Dorsolateral prefrontal cortex (tissue), 122 donors: ENCODE measurements at places on chromosomes 2 and 18. TPM values are rescaled to one million over a fixed set of nuclear protein-coding genes. Genes with fewer than 3 reads are reported as not detected.

DNA sequence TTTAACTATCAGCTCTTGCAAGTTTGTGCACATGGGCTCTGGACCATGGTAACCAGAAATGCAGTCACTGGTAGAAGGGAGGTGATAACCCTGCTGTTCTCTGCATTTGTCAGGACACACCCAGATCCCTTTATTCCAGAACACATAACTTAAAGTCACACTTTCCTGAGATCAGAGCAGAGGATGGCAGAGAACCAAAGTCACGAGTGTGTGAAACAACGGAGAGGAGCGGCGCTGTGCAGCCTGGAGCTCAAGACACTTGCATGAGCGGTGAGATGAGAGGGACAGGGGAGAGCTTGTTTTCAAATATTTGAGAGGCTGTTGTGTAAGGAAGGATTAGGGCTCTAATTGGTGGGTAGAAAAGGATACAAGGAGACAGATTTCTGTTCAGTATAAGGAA lies 43.3 kb upstream of the AAK1 start:
- DNase-seq, result no peak

DNA sequence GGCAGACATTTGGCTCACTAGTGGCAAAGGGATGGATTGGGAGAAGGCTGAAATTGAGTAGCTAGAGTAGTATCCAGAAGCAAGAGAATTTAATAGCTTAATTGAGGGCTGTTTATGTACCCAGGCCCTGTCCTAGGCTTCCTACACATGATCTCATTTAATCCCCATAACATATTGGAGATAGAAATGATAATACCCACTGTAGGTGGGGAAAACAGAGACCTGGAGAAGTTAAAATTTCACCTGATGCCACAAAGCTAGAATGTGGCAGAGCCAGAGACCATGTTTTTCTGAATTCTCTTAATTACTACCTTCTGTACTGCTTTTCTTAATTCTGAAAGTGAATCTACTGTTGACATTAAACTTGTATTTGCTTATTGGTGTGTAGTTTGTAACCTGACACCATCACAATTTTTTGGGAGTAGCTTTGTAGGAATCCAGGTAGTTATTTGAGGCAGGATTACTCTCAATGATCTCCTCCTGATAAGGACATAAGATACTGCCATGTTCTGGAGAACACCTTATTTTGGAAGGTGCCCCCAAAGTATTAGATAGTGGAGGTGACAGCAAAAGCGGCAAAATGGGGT lies 42.2 kb downstream of the RAB10 start:
- no peak for DNase-seq

DNA sequence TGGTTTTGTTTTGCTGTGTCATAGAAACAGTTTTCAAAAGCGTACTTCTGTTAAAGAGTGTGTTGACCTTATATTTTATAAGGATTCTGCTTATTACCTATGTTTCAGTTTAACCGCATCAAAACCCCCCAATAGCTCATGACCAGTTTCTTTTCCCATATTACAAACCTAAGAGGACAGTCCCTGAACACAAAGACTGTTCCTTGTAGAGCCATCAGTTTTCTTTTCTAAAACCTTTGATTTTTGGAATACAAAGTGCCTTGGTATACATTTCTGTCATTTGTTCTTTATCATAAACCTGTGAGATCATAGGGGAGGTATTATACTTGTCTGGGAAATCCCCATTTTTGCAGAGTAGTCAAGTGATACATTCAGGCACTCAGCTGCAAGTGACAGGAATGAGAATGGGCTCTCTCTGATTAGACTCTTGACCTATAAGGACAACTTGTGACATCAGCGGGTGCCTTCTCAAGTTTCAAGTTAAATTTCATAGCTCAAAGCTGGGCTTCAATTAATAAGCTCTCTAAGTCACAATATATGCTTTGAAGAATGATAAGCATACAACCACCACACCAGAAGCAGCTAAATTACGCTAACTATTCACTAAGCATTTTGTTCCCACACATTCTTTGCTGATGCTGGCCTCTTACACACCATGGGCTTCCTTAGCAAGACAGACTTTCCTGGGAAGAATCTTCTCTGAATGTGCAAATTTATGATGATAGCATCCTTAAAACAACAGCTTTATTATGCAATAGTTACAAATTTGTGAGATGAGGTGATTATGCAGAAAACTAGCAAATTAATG lies 97.5 kb upstream of the CD302 start:
- no peak for DNase-seq

GRCh38 chr2:204202253-204202652 lies 265.7 kb downstream of the ICOS start:
- DNase-seq, result no peak

DNA sequence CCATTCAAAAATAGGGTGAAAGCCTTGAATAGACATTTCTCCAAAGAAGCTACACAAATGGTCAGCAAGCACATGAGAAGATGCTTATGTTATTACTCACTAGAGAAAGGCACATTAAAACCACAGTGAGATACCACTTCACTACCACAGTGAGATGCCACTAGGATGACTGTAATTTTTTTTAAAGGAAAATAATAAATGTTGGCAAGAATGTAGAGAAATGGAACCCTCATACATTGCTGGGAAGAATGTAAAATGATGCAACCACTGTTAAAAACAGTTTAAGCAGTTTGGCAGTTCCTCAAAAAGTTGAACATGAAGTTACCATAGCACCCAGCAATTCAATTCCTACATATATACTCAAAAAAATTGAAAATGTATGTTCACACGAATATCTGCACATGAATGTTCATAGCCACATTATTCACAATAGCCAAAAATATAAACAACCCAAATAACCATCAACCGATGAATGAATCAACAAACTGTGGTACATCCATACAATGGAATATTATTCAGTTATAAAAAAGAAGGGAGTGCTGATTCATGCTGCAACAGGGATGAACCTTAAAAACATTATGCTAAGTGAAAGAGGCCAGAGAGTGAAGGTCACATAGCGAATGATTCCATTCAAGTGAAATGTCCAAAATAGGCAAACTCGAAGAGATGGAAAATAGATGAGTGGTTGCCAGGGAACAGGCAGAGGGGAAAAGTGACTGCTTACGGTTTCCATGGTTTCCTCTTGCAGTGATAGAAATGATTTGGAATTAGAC lies 156.2 kb upstream of the NDUFV2 start:
- no peak for DNase-seq

DNA sequence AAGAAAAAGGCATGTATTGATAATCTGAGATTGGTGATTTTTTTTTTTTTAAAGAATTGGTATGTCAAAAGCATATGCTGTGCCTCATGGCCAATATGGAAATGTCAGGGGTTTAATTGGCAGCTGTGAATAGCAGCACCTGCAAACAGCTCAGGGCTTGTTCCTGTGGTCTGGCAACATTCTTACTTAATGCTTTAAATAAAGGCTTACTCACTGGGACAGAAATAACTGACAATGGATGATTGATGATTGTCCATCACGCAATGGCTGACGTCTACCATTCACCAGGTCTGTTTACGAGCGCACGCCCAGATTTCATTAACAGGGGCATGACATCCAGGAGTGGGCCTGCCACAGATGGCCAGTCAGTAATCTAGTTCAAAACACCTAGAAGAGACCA lies 66.7 kb downstream of the ETAA1 start:
- no peak for DNase-seq

DNA sequence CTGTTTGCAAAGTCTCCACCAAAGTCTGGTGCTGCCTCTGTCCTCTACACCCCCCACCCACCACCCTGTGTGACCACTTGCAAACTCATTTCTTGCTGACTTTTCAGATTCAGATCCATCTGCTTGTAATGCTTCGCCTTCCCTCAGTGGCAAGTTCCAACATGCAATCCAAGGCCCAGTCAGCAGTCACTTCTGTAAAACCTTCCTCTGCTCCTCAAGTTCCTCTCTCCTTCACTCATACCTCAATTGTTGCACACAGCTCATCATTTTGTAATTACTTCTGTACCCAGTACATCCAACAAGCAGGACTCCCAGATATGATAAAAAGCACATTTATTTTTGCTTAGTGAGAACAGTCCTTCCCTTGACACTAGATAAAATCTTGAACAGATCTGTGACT lies 6.5 kb upstream of the LOXHD1 start:
- DNase-seq, result no peak

The SULT1C4 gene
- total RNA-seq, result 5.5 TPM

GRCh38 chr2:35978218-35978617 lies 377.4 kb upstream of the CRIM1 start:
- DNase-seq, result no peak

DNA sequence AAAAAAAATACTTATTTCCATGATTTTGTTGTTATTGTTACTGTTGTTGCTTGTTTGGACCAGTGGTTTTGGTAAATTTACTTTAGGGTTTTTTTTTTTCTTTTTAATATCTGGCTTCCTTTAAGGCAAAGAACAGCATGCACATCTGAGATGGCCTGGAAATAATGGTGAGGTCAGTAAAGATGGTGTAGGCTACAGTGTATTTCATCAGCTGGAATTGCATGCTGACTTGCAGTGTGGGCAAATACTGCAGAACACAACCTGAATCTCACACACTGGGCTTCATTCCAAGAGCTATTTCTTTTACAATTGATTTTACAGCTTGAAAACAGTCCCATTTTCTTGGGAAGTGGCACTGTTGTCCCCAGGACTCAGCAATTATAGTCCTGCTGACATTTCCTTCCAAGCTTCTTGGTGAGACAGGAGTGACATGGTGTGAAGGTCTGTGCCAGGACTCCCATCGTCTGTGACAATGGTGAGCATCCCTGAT lies 376.1 kb upstream of the SOX11 start:
- DNase-seq, result no peak

The KIAA2012 gene
- total RNA-seq, result 2.3 TPM

The IL36A gene
- total RNA-seq, result not detected

The GALNT13 gene
- total RNA-seq, result 19.2 TPM

GRCh38 chr2:190420801-190421200 lies 12.6 kb downstream of the MFSD6 start:
- DNase-seq, result no peak

GRCh38 chr2:28915939-28916338 lies 21.5 kb downstream of the WDR43 start:
- no peak for DNase-seq

The PLA2R1 gene
- total RNA-seq, result 4.0 TPM
